ENCODE measurements at places on chromosomes 6 and 20.
A peak's percentile ranks its signal among the peaks of the same experiment; 100 is the strongest.

DNA sequence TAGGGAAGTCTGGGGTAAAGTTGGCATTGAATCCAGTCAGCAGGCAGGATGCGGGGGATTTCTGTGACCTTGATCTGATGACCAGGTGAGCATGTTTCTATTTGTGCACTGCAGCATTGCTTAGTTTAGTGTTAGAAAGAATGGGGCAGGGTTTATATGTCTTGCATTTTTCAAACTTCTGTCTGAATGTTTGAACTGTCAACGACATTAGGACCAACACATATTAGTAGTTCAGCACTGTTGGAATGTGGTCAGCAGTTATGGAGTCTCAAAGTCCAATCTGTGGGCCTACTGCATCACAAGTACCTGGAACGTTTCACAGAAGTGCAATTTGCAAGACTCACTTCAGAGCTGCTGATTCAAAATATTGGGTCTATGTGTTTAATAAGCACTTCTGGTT lies 276.6 kb upstream of the BMP2 start:
- DNase-seq: no peak

DNA sequence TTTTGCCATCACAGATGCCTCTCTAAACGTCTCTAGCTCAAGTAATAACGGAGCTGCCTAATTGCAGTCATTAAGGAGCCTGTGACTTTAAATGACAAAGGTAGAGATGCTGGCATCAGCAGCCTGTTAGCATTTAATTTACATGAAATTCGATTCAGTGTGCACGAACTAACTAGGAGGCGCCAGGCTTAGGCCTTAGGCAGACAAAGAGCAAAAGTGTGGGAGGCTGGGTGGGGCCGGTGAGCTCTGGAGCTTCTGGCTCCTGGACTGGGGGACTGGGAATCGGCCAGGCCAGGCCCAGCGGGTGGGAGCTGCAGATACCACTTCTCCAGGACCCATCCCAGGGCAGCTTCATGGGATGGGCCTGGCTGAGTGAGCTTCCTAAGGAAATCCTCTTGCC lies 170.0 kb upstream of the AGPAT4 start:
- no peak for DNase-seq

GRCh38 chr20:40265825-40266533 lies 423.1 kb downstream of the MAFB start:
- no peak for DNase-seq

DNA sequence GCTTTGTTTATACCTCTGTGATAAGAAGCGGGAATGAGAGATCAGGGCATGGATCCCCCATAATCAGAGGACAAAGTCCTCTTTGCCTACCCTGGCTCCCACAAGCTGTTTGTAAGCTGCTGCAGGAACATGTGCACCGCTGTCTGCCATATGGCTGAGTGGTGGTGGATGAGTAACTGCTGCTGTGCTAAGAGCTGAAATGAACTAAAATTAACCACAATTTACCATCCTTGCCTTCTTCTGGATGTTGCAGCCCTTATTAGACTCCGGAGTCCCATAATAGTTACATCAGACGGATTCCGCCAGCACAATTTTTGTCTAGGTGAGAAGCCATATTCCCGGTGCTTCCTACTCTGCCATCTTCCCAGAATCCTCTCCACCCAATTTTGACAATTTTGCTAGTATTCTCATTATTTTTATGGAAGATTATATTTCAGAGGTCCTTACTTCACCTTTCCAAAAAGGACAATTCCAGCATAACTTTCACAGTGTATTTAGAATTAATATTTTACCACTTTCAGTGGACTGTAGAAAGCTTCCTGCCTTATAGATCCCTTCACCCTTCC lies 6.0 kb upstream of the CMTR1 start:
- DNase-seq: no peak

DNA sequence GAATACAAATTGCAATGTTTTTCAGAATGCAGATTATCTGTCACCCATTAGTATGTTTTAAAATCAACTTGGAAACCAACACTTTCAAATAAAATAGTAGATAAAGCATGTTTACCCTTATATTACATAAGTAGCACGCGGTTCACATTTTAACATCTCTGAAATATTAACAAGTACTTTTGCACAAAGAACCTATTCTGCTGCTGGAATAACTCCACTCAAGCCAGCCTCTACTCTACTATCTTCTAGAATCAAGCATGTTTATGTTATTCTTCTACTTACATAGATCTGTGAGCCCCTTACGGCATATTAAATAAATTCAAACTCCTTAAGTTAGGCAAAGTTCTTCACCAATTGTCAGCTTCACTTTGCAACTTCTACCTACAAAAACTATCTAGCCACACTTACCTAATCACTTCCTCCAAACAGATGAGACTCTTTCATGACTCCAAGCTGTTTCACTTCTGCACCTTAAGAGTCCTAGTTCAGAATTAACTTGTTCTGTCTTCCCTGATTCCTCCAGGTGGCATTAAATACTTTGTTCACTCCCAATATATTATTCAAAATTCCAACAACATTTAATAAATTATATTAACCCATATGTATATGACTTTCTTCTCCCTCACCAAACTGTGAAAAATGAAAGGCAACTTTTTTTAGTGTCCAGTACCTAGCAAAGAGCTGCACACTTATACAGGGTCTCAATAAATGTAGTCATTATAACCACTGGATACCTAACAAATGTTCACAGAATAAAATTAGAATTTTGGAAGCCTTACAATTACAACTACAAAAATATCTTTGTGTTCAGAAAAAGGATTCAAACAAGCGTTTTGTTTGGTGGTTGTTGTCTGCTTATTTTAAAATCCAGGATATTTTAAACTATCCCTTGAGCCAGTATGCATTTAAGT lies 12.1 kb downstream of the CEP85L start:
- no peak for DNase-seq

DNA sequence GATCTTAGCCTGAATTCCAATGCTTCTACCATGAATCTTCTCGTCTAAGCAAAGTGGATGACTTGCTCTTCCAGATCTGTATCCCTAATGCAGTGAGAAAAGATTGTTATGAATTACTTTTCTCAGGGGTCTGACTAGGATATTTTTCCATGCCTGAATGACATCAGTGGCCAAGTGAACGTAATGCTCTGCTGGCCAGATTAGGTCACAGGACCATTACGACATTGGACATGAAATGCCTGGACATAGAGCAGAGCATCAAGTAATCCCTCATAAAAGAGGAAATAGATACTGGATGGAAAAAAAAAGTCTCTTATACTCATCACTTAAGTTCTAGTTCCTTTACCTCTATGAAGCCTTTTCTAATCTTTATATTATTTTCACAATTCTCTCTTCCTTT lies 12.1 kb upstream of the THEMIS start:
- no peak for DNase-seq

GRCh38 chr6:10412461-10413261 lies 2.2 kb downstream of the TFAP2A start:
- no peak for DNase-seq

DNA sequence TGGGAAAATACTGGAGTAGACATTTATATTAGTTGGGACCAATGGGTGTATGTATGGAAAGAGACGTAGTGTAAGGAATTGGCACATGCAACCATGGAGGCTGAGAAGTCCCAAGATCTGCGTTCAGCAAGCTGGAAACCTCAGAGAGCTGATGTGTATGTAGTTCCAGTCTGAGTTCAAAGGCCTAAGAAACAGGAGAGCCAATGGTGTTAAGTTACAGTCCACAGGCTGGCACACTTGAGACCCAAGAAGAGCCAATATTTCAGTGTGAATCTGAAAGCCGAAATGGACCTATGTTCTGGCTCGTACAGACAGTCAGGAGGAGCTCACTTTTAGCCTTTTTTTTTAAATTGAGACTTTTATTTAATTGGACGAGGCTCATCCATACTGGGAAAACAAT lies 244.2 kb downstream of the CDKAL1 start:
- no peak for DNase-seq

- no peak for DNase-seq
These were observed 545.5 kb downstream of the EPM2A start for GRCh38 chr6:145189836-145190235.

GRCh38 chr6:69390125-69390524 lies 406.7 kb downstream of the LMBRD1 start:
- DNase-seq: no peak

GRCh38 chr6:88089708-88090107 lies 42.1 kb downstream of the SPACA1 start:
- DNase-seq: no peak

GRCh38 chr6:140124498-140124897 lies 750.0 kb upstream of the CITED2 start:
- no peak for DNase-seq

DNA sequence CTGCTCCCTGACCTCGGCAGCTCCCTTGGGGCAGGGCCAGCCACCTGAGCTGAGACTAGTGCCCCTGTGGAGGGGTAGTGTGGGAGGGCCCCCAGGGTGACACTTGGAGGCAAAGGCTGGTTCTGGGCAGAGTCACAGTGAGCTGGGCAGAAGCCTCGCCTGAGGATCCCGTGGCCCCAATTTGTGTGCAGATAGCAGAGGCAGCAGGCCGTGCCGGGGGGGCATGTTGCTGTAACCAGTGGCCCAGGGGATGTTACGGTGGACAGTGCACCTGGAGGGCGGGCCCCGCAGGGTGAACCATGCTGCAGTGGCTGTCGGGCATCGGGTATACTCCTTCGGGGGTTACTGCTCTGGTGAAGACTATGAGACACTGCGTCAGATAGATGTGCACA lies 2.9 kb downstream of the KLHDC3 start:
- DNase-seq: no peak

- no peak for DNase-seq
These were observed 226.8 kb downstream of the TMEM242 start for GRCh38 chr6:157096522-157096921.

- DNase-seq: no peak
These were observed 76.7 kb upstream of the IYD start for GRCh38 chr6:150291968-150292710.

DNA sequence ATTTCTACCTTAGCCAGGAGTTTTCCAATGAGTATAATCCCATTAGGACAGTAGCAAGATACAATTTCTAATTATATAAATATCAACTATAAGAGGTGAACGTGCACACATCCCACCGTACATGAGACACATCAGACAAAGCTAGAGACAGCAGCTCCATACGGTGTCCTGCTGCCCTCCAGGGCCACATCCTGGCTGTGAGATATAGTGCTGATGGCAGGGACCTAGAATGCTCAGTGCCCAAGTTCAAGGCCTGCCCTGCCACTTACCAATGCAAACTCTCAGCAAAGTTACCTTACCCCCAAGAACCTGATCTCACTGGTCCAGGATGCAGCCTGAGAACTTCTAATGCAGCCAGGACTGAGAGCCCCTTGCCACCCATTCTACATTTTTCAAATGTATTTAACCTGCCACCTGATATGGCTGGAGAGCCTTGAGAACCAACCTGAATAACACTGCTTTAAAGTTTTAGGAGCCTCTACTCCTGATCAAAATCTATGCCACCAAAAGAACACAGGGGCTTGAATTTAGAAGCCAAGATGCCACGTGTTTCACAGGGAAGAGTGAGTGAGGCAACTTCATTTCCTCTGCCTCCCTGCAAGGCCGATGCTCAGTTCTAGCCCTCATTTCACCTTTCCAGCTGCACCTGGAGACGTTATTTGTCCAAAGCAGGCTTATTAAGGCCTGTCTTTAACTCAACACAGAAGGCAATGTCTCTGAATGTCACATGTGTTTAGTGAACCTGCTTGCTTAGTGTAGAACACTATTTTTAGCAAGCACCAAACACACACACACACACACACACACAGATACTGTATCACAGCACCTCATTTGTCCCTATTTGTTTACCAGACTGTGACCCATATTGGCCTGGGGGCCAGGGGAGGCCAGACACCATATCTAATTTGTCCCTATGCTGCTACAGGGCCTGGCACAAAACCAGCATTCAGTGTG lies 6.1 kb downstream of the NFATC2 start:
- no peak for DNase-seq

GRCh38 chr6:135310291-135310690 lies 129.2 kb downstream of the MYB start:
- no peak for DNase-seq

GRCh38 chr6:108175592-108176279 lies 9.9 kb downstream of the NR2E1 start:
- no peak for DNase-seq

- peak; percentile 11 for DNase-seq
These were observed 319.7 kb upstream of the TCF21 start for GRCh38 chr6:133568970-133569889.

DNA sequence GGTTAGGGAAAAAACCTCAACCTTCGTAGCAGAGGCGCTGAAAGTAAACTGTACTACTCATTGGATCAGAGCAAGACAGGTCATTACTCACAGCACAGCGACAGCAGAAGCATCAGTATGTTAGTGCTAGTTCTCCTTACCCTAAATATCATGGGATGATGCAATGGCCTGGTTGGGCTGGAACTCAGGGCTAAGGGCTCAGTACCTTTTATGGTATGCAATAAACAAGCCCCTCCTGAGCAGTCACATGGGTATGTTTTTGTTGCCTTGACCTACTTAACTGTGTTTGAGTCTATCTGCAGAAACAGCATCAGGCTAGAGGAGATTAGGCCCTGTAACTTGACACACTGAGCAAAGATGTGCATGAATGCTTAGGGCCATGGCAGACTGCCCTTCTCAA lies 369.4 kb upstream of the IMPG1 start:
- DNase-seq: no peak

- no peak for DNase-seq
These were observed 21.7 kb upstream of the BHLHE23 start for GRCh38 chr20:63028461-63028921.

DNA sequence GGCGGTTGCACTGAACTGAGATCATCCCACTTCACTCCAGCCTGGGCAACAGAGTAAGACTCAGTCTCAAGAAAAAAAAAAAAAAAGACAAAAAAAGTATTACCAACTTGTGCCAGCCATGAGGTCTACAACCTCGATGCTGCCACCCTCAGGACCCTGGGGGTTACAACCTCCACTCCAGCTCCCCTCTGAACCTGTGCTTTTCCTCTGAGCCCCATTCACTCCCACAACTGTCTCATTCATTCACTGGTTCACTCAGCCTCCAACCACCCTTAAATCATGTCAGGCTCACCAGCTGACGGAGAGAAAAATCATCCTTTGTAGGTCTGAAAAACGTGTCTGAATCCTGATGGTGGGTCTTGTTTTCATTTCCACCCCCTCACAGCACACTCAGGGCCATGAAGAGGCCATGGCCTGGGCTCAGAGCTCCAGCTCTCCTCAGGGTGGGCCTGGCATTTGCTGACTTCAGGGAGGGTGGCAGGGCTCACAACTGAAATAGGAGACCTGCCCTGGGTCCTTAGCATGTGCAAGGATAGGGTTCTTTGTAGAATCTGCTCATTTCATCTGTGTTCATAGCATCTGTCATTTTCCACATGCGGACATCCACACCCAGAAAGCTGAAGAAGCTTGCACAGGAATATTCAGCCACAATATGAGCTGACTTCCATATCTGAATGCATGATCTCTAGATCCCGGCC lies 1.9 kb upstream of the ULBP1 start:
- DNase-seq: no peak

GRCh38 chr20:53681352-53682212 lies 87.9 kb upstream of the ZNF217 start:
- no peak for DNase-seq

GRCh38 chr20:6269168-6269873 lies 146.5 kb upstream of the FERMT1 start:
- no peak for DNase-seq

DNA sequence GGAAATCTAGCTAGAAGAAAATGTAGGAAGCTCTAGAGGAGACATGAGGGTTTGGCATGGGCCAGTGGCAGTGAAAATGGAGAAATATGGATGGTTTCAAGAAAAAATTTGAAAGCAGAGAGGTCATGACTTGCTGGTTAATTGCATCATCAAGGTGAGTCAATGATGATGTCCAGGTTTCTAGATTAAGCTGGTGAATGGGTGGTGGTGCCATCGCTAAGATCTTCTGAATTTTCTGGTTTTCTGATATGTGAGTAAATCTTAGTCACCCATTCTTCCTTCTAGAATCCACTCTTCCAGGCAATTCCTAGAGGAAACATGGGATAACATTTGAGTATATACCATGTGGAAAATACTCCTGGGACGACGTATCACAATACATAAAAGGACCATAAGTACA lies 25.0 kb downstream of the SH3BGRL2 start:
- no peak for DNase-seq
